Tibial nerve (tissue), 4 donors: ENCODE measurements at places on chromosomes 6 and 20. TPM values are rescaled to one million over a fixed set of nuclear protein-coding genes. Genes with fewer than 3 reads are reported as not detected.

The PRR18 gene
- 0.60 TPM for total RNA-seq

The SLC17A3 gene
- not detected for total RNA-seq

- H3K36me3 ChIP-seq, result no peaks in the 10 kb centered on the region
- no peak overlapping the region for H3K4me3 ChIP-seq
- no peak for DNase-seq
Observed at GRCh38 chr6:2857580-2858337, 16.1 kb upstream of the SERPINB1 start.

- no peak overlapping the region for H3K27ac ChIP-seq
- H3K4me1 ChIP-seq, result no peaks in the 10 kb centered on the region
- no peaks in the 10 kb centered on the region for H3K27me3 ChIP-seq
- H3K36me3 ChIP-seq, result no peaks in the 10 kb centered on the region
- H3K4me3 ChIP-seq, result no peak overlapping the region
Observed at GRCh38 chr6:82607998-82608725, 244.5 kb downstream of the TPBG start.

DNA sequence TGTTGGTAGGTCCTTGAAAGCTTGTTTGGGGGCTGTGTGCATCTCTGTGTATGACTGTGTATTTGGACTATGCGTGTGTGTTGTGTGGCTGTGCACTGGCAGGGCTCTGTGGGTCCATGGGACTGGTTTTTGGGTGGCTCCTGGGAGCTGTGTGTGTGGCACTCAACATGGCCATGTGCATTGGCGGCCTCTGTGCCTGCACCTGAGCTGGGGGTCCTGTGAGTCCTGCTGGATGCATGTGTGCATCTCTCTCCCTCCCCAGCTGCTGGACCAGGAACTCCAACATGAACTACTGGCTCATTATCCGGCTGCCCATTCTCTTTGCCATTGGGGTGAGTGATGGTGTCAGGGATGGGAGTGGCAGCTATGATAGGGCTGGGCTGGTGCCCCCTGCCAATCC lies 30.1 kb downstream of the GLP1R start:
- DNase-seq, result no peak
- H3K4me1 ChIP-seq, result no peaks in the 10 kb centered on the region
- H3K27ac ChIP-seq, result no peak overlapping the region
- H3K36me3 ChIP-seq, result no peaks in the 10 kb centered on the region
- H3K4me3 ChIP-seq, result no peak overlapping the region

DNA sequence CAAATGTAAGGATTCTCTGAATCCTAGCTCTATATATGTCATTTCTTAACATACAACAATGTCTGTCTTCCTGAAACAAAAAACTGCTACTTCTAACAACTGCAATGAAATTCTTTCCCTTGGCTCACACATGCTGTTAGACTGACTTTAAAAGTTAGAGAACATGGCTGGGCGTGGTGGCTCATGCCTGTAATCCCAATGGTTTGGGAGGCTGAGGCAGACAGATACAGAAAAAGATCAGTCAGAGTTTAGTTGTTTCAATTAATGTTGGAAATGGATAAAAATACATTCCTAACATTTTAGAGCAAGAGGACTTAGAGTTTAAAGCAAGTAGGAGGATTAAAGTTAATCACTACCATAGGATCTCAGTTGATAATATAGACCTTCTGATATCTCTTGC lies 28.7 kb upstream of the KIAA1586 start:
- DNase-seq, result no peak
- no peaks in the 10 kb centered on the region for H3K36me3 ChIP-seq
- no peak overlapping the region for H3K4me3 ChIP-seq
- no peak overlapping the region for H3K27ac ChIP-seq
- H3K4me1 ChIP-seq, result peaks cover 6% of the 10 kb centered on the region

- no peak for DNase-seq
- H3K4me1 ChIP-seq, result no peaks in the 10 kb centered on the region
- no peaks in the 10 kb centered on the region for H3K27me3 ChIP-seq
- no peak overlapping the region for H3K4me3 ChIP-seq
- no peaks in the 10 kb centered on the region for H3K36me3 ChIP-seq
Observed at GRCh38 chr6:18598551-18599264, 211.6 kb downstream of the RNF144B start.

The GRM1 gene
- total RNA-seq, result 0.63 TPM

The FYN gene
- total RNA-seq, result 143 TPM

The DBNDD2 gene
- total RNA-seq, result 50.6 TPM

GRCh38 chr6:14796974-14797762 lies 448.7 kb upstream of the JARID2 start:
- H3K4me3 ChIP-seq, result no peak overlapping the region
- peaks cover 12% of the 10 kb centered on the region for H3K4me1 ChIP-seq
- H3K27me3 ChIP-seq, result no peaks in the 10 kb centered on the region

The DEF6 gene
- 7.6 TPM for total RNA-seq

DNA sequence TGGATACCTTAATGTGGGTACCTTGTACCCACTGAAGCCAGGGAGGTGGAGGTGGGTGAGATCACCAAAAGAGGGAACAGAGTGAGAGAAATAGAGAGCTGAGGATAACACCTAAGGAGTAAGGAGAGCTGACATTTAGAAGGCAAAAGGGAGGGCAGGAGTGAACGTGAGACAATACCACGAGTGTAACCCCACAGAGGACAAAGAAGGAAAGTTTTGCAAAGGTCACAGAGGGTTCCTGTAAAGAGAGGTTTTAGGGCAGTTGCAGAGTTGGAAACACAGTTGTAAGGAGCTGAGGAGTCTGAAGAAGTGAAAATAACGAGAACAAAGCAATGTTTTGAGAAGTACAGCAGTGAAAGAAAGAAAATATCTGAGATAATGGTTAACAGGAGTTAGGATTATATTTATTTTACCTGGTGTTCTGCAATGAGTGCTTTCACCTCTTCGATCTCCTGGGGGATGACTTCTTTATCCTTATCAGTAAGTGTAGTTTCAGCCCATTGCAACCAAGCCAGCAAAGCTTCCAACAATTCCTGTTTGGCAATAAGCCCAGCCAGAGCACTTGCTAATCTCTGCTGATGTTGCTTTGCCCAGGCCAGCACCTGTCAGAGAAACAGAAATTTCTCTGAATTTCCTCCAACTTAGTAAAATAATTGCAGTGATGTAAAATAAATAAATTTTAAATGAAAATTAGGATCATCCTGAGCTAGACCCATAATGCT lies 166.8 kb downstream of the DST start:
- no peaks in the 10 kb centered on the region for H3K4me1 ChIP-seq
- H3K27ac ChIP-seq, result no peak overlapping the region
- H3K4me3 ChIP-seq, result no peak overlapping the region
- no peaks in the 10 kb centered on the region for H3K27me3 ChIP-seq
- no peaks in the 10 kb centered on the region for H3K36me3 ChIP-seq
- no peak for DNase-seq

GRCh38 chr6:119065382-119065781 lies 13.1 kb downstream of the FAM184A start:
- H3K36me3 ChIP-seq, result no peaks in the 10 kb centered on the region
- no peaks in the 10 kb centered on the region for H3K4me1 ChIP-seq
- no peak overlapping the region for H3K27ac ChIP-seq
- no peak for DNase-seq

DNA sequence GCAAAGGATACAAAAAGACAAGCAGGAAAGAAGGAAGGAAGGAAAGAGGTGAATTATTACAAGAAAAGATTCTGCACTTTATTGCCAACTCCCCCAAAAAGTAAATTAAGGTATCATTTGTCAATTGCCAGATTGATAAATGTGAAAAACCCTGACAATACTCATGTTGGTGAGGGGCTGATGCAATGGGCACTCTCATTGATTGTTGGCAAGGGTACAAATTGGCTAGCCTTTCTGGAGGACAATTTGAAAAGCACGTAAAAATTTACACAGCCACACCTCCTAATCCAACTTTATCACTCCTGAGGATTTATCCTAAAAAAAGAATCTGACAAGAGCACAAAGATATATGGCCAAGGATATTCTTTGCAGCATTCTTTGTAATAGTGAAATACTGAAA lies 47.7 kb downstream of the SCML4 start:
- H3K4me3 ChIP-seq, result no peak overlapping the region
- no peaks in the 10 kb centered on the region for H3K36me3 ChIP-seq
- no peaks in the 10 kb centered on the region for H3K4me1 ChIP-seq
- no peak overlapping the region for H3K27ac ChIP-seq

DNA sequence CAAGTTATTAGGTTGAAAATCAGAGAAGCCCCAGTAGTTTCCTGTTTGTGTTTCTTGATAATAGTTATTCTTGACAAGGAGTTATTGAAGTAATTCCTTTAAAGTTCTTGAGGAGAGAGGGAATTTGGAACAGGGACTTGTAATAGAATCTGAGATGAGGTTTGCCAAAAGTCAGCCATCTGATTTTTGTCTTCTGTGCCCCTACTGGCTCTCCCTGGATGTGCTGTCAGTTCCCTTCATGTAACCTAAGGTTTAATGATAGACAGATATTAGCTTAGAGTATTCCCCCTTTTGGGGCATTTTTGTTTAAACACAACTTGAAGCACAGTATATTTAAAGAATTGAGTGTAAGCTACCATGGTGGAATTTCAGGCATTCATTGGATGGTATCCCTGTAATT lies 71.4 kb downstream of the CARMIL1 start:
- peaks cover 4% of the 10 kb centered on the region for H3K4me1 ChIP-seq
- H3K36me3 ChIP-seq, result no peaks in the 10 kb centered on the region
- H3K27ac ChIP-seq, result no peak overlapping the region
- no peak overlapping the region for H3K4me3 ChIP-seq
- DNase-seq, result no peak
- H3K27me3 ChIP-seq, result no peaks in the 10 kb centered on the region

The GPX5 gene
- not detected for total RNA-seq

The C6orf52 gene
- total RNA-seq, result not detected

DNA sequence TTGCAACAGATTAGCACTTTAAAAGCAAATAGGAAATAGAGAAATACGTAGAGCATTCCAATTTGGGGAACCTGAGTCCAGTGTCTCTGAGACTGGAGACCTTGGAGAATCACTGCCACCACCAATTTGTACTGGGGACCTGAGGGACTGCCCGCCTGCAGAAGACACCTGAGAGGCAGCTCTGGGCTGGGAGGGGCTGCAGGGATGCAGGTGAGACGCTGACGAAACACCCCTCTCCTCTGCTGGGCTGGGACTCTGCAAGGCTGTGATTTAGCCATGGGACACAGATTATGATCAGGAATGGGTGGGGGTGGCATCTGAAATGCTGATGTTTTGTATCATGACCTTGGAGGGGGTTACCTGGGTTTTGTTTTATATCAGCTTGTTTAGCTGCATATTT lies 7.0 kb upstream of the APMAP start:
- H3K27ac ChIP-seq, result peak overlapping the region; percentile 18
- DNase-seq, result no peak
- peaks cover 9% of the 10 kb centered on the region for H3K4me1 ChIP-seq
- H3K36me3 ChIP-seq, result peaks cover 15% of the 10 kb centered on the region
- H3K27me3 ChIP-seq, result no peaks in the 10 kb centered on the region

DNA sequence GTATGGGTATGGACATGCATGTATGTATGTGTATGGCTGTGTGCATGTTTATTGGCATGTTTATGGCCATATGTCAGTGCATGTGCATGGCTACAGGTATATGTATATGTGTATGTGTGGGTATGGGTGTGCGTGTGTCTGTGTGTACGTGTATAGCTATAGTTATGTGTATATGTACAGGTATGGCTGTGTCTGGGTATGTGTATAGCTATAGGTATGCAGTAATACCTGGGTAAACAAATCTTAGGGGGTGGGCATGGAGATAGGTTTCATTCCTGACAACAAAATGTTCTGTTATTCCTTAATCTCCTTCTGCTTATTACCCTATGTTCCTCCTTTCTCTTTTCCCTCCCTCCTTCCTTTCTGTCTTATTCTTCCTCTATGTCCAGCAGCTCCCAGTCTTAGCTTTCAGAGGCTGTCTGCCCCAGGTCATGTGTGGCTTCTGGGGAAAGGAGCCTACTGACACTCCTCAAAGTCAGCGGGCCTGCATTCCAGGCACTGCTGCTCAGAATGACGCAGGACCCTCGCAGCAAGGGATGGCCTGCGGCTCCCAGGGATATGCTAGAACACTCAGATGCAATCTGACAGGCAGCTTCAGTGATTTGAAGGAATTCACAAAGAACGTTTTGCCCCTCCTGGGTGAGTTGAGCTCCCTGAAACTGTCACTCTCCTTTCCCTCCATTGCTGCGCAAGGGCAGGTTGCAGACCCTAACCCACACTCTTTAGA lies 139.3 kb upstream of the PHACTR1 start:
- no peak for DNase-seq
- H3K4me3 ChIP-seq, result no peak overlapping the region
- H3K27ac ChIP-seq, result no peak overlapping the region
- H3K36me3 ChIP-seq, result no peaks in the 10 kb centered on the region
- H3K4me1 ChIP-seq, result no peaks in the 10 kb centered on the region
- no peaks in the 10 kb centered on the region for H3K27me3 ChIP-seq

The SNAI1 gene
- total RNA-seq, result 7.5 TPM

The LAMA2 gene
- total RNA-seq, result 203 TPM

The NKX2-2 gene
- total RNA-seq, result not detected

DNA sequence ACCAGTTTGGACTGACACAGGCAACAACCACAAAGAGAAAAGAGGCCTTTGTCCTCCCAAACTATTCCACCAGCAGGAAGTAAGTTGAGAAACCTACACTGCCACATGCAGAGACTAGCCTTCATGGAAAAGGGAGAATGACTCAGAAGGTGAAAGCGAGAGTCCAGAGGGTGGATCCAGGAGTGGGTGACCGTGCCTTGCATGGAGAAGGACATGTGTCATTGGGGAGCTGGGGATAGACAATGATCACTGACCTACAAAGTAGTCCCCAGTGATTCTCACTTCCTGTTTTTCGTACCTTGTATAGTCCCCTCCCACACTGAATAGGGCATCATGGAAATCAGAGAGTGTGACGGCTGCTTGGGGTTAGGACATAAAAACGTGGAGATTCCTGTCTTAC lies 91.9 kb downstream of the MYLK4 start:
- H3K27ac ChIP-seq, result no peak overlapping the region
- H3K4me1 ChIP-seq, result no peaks in the 10 kb centered on the region
- H3K4me3 ChIP-seq, result no peak overlapping the region
- no peaks in the 10 kb centered on the region for H3K27me3 ChIP-seq
- DNase-seq, result no peak
- H3K36me3 ChIP-seq, result no peaks in the 10 kb centered on the region

DNA sequence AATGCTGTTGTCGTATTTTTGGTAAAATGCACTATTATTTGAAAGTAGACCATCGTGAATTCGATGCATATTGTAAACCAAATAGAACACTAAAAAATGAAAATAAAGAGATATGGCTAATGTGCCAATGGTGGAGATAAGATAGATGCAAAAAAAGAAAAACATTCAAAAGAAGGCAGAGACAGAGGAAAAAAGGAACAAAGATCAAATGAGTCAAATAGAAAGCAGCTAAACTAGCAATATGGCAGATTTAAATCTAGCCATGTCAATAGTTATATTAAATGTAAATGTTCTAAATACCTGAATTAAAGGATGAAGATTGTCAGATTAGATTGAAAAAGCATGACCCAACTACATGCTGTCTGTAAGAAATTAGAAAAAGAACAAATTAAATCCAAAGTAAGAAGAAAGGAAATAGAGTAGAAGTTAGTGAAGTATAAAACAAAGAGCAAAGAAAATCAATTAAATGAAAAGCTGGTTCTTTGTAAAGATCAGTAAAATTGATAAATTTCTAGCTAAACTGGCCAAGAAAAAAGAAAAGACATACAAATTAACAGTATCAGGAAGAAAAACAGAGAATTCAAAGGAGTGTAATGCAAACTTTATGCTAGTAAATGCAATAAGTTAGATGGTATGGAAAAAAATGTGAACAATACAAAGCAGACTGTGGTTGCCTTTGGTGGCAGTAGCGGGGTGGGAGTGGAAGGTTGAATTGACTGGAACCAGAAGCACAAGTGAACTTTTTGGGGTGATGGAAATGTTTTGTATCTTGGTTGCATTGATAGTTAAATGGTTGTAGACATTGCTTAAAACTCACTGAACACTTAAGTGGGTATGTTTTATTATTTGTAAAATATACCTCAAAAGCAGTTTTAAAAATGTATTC lies 44.8 kb downstream of the PTPN1 start:
- no peaks in the 10 kb centered on the region for H3K27me3 ChIP-seq
- H3K27ac ChIP-seq, result no peak overlapping the region
- DNase-seq, result no peak
- peaks cover 8% of the 10 kb centered on the region for H3K36me3 ChIP-seq
- no peak overlapping the region for H3K4me3 ChIP-seq
- peaks cover 10% of the 10 kb centered on the region for H3K4me1 ChIP-seq
